Inflammatory macrophage treated with lipopolysaccharide for 4 hours (primary cell): ENCODE measurements at places on chromosomes 5 and 9.

GRCh38 chr5:169862391-169862811 is 117.9 kb downstream of the INSYN2B start:
- DNase-seq: no peak

DNA sequence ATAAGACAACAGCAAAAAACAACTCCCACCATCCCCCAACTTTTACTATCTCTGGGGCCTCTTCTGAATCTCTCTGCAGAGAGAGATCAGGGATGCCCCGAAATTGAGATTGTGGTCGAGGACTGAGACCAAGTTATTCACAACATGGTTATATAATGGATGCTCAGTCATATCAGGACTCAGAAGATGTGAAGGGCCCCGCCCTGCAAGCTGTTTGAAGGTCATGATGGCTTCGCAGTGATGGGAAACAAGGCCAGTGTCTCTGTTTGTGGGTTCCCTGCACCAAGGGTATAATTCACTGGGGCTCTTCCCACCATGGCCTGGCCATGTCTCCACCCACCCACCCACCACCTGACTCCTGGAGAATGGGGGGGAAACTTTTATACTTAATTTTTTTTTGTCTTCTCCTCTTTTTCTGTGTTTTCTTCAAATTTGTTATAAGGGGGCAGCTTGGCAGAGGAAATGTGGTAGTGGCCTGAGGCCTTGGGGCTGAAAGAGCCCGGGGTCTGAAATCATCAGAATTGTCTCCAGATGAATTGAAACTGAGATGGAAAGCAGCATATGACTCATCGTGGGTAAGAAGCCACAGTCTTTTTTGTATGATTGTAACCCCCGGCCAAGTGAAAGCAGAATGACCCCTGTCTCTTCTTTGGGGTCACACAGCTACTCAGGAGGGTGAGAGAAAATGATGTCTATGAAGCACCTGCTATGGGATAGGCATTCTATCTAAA is 15.0 kb upstream of the TEX48 start:
- peak; percentile 59 for DNase-seq

DNA sequence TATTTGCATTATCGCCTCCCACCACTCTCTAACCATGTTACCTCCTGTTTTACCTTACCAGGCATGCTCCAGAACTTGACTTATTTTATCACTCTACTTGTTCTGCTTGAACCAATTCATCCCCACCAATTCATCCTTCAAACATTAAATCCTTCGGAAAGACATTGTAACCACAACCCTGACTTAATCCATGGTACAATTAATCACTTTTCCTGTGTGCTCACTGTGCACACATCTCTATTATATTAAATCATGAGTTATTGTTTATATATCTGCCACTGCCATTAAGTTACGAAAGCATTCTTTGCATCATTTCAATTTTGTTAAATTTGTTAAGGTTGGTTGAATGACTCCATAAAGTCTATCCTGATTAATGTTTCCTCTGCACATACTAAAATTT is 7.4 kb upstream of the C5orf46 start:
- DNase-seq: no peak

DNA sequence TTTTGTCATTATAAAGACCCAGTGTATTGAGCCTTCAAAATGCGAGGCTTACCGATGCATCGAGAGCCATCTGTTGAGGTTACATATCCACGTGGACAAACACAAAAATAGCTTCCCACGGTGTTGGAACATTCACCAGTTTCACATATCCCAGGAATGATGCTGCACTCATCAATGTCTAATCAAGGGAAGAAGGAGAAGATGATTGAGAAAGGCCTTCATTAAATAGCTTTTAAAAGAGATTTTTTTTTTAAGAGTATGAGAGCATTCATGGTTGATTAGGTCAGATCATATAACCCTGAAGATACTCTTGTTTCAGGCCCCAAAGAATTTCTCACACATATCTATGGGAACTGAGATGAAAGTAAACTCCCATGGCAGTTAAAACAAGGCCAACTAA is 129.4 kb downstream of the FBN2 start:
- no peak for DNase-seq

GRCh38 chr5:36712706-36713105 is 106.3 kb downstream of the SLC1A3 start:
- peak; percentile 88 for DNase-seq

- no peak for DNase-seq
Observed at GRCh38 chr9:7117676-7118561, 360.1 kb downstream of the KDM4C start.

DNA sequence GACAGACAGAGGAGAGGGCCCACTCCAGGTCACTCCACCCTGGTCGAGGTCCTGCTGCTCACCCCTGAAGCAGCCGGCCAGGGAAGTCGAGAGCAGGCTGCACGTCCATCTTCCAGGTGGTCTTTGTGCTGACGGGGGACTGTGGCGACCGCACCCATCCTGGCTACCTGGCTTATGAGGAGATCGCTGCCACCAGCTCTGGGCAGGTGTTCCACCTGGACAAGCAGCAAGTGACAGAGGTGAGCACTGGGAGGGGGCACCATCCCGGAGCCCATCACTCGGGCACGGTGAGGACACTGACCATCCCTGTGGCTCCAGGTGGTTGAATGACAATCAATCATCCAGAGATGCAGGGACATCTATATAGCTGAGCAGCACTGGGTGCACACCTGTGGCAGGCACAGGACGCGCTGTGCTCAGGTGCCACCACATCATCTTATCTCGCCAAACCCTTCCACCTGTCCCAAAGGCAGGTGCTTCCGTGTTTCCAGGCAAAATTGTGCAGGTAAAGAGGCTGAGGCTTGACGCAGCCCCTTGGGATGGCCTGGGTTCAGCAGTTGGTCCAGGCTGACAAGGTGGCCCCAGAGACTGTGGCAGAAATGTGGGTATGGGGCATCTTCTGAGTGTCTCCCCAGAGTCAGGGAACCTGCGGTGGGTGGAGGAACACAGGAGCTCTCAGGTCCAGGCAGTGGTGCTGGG is 20.7 kb downstream of the HMCN2 start:
- DNase-seq: no peak

DNA sequence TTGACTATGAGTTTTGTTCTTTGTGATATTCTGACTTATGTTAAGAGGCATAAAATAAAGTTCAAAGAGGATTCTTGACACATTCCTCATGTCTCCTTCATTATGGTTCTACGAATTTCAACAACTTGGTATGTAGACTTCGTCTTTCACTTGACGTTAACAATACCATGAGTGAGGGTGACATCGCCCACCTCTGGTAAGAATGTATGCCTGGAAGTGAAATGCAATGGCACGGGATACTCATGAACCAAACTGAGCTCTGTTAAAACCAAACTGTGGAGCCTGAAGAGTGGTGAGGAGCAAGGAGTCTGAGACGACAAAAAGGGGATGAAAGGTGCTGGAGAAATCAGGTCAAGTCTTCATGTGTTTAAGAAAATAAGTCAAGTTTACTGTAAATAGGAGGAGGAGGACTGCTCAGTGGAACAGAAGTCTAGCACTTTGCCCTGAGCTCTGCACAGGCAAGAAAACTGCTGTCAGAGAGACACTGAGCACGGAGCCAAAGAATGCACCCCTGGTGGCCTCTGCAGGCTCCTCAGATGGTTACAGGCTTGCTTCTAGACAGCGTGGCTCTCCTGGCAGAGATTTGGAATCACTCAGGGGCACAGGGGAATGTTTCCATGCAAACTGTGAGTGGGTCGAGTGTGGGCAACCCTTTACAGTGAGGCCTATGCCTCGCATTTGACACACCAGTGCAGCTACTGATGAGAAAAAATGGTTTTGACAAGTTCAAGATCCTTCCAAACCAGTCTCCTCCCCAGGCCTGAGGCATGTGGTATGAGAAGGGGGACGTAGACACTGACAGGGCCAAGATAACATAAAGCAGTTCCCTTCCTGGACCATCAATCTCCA is 470.1 kb downstream of the IRX1 start:
- DNase-seq: no peak

DNA sequence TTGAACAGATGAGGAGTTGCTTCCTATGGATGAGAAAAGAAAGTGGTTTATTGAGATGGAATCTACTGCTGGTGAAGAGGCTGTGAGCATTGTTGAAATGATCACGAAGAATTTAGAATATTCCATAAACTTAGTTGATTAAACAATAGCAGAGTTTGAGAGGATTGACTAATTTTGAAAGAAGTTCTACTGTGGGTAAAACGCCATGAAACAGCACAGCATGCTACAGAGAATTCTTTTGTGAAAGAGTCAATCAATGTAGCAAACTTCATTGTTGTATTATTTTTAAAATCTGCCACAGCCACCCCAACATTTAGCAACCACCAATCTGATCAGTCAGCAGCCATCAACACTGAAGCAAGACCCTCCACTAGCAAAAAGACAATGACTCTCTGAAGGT is 309.1 kb downstream of the SPOCK1 start:
- DNase-seq: no peak

DNA sequence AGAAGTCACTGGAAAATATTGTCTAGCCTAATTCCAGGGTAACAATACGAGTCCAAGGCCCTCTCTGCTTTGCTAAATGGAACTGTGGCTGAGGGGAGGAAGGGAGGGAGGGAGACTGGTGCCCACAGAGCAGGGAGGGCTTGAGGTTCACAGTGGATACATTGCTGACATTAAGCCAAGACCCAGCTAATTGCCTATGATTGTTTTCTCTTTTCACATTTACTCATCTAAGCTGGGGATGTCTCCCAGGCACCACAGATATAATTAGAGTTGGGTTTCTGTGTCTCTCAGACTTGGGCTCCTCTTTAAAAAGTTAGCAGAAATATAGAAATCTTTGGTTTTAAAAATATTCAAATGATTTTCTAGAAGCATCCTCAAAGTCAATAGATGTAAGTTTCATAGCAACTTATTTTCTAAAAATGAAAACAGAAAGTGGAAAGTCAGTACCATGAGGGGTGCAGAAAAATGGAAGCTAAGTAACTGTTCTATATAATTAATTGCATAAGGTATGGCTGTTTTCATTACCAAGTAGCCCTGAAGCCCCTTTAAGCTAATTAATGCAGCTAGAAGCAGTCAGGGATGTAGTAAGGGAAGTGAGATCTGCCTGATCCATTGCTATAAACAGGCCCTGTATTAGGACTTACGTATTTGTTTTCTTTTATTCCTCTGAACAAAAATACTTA is 259.8 kb downstream of the NDUFS4 start:
- DNase-seq: no peak

DNA sequence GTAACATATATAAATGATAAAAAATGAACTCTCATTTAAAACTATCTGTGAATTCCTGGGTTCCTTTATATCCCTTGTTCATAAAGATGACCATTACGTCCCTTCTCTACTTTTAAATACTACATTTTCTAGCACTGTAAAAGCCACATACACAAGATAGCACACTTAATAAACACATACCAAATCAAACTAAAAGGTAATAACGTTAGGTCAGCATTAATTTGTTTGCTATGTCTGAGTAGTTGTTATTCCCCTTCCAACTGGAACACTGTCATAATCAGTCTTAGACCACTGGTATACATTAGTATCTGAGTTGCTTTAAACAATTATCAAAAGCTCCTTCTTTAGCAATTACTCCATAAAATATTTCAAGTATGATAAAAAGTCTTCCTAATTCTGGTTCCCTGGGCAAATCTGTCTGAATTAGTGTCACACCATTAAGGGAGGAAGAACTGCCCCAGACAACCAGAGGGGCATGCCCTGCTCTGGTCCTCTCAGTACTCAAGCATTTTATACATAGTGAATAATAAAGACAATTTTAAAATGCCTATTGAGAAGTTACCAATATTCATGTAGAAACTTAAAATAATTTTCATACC is 98.1 kb downstream of the RAPGEF6 start:
- no peak for DNase-seq

- no peak for DNase-seq
Observed at GRCh38 chr5:16957304-16958196, 21.5 kb upstream of the MYO10 start.

GRCh38 chr5:31815376-31815775 is 176.4 kb downstream of the PDZD2 start:
- DNase-seq: no peak

GRCh38 chr5:148733601-148734438 is 79.5 kb upstream of the HTR4 start:
- DNase-seq: peak; percentile 77

GRCh38 chr9:121447321-121447834 is 52.3 kb downstream of the GGTA1 start:
- no peak for DNase-seq

DNA sequence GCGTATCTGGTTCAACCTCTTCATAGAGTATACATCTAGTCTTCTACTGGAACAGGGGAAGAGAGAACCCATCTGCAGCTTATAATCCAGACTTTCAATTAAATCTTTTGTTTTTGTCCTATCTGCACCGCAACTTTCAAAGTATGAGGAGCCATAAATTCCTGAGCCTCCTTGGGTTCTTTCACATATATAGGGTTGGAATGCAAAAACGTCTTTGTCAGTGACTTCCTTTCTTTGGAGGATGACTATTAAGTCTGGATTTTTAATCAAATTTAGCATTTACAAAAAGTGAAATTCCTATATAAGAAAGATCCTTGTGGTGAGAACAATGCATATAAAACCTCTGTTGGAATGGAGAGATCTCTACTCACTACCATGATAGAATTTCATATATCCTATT is 370.8 kb downstream of the TMEM38B start:
- DNase-seq: no peak

DNA sequence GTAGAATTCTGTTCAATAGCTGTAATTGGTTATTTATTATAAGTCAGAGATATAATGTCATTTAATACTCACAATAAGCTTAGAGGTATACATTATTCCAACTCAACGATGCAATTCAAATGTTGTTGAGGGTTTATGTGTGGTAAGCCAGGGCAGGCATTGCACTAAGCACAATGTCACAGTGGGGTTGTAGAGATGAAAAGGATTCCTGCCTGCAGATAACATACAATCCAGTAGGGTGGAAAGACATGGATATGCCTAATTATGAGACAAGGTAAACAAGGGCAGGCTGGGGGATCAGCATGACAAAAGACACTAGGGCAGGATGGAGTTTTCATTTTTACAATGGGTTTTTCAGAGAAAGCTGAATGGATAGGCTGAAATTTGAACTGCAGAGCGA is 98.7 kb upstream of the PALM2AKAP2 start:
- no peak for DNase-seq

DNA sequence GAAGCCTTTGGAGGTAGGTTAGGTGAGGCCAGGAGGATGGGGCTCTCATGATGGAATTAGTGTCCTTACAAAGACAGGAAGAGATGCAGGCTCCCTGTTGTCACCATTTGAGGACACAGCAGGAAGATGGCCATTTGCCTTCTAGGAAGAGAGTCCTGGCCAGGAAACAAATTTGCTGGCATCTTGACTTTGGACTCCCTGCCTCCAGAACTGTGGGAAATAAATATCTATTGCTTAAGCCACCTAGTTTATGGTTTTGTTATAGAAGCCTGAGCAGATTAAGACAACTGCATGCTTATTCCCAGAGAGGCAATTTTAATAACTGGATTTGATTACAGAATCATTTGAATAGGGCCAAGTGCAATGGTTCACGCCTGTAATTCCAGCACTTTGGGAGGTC is 50.5 kb upstream of the EPB41L4B start:
- no peak for DNase-seq

GRCh38 chr5:154871734-154872133 is 13.3 kb downstream of the CNOT8 start:
- DNase-seq: no peak

DNA sequence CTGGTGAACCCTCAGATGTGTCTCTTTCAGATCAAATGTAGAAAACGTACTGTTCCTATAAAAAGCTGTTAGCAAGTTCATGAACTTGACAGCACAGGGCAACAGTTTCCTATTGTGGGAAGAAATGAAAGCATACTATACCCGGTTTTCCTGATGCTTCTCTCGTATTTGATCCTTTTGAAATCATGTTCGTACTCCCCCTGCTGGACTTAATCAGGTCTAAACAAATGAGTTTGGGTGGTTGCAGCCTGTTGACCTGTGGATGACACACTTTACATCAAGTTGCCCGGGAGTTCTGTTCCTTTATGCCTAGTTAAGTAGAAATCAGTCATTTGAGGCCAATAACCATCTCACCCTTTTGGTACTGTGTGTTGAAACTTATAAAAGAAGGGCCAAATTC is 1992.3 kb downstream of the MAT2B start:
- peak; percentile 44 for DNase-seq
